ENCODE measurements at places on chromosomes 7 and 10. TPM values are rescaled to one million over a fixed set of nuclear protein-coding genes. Genes with fewer than 3 reads are reported as not detected.

DNA sequence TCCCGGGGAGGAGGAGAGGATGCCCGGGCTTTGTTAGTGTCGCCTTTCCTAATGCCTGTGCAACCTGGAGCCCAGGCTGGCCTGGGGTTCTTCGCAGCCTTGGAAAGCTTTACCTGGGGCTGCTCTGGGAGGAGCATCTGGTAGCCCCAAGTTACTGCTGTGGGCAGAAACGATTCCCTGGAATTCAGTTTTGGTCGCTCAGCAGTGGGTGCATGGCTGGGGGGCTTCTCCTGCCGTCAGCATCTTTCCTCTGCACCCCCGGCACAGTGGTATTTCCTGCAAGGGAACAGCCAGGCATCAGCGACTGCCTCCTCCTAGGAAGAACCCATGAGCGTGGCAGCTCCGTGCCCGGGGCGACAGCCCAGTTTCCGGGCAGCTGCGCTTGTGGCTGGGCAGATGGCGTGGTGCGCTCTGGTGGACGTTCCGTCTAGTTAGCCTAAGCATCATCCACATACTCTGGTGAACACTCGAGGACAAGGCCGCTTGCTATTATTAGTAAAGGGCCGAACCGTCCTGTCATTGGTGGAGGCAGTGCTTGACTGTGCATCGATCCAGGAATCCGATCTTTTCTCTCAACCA is 107.0 kb upstream of the BTBD16 start:
- peak; percentile 26 for DNase-seq

DNA sequence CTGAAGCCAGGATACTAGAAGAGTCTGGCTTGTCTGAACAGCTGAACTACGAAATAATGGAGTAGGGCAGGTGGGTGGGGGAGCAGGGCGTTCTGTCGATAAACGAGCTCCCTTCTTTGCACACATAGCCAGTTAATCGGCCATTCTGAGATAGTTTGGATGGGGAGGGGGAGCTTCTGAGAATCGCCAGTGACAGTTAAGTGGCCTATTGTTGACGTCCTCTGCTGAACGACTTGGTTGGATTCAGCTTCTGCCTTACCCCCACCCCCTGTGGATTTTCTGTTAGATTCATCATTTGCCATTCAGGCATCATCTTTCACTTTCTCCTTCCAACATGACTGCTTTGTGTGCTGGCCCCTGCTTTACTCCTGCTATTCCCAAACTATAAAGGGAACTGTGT is 520 bp downstream of the CPA5 start:
- no peak for DNase-seq

DNA sequence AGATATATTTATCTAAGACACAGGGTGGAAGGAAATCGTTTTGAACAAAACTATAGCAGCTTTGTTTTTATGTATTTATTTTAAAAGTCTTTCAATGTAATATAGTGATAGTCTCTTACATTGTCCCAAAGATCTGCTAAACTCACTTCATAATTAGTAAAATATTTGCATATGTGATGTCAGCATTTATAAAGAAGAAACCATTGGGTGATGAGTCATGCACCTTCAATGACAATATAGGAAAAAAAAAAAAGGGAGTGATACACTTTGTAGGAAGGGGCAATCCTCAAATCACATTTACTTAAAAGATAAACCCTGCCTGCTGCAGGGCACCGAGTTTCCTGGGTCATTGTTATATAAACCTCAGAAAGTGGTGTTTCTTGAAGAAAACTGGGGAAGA is 112.4 kb upstream of the SEMA3C start:
- DNase-seq = no peak

DNA sequence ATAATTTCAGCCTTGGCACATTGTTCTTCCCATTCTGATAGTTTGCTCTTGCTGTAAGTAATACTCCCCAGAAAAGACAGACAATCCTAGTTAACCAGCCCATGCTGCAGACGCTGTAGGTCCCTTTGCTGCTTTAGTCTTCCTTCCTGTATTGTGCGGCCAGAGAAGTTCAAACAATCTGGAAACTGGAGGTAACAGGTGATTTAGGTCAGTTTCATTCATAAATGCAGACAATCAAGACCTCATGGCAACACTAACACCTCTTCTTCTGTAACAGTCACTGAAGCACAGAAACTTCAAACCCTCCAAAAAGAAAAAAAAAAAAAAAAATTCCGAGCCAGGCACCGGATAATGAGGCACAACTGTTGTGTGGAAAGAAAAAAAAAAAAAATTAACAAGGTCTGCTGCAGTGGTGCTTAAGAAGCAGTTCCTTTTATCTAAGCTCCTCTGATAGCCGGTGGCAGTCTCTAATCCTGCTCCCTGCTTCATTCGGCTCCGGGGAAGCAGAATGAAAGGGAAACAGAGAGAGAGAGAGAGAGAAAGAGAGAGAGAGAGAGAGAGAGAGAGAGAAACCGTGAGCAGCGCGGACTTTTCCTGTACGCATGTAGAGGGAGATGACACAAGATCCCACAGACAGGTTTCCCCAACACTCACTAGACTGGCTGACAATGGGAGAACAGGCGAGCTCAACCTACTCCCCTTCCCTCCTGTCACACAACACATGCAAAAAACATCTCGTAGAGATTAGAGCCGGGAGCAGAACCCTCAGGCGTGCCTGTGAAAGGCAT is at the start of gene SEMA3A:
Gene SEMA3A, minus strand, starts transcription at position 306 of the 788 bp plus-strand sequence. Its CDS starts 203 bp downstream, at position 103.
- DNase-seq = peak; percentile 67

Gene FRMPD2
- not detected for polyA plus RNA-seq

DNA sequence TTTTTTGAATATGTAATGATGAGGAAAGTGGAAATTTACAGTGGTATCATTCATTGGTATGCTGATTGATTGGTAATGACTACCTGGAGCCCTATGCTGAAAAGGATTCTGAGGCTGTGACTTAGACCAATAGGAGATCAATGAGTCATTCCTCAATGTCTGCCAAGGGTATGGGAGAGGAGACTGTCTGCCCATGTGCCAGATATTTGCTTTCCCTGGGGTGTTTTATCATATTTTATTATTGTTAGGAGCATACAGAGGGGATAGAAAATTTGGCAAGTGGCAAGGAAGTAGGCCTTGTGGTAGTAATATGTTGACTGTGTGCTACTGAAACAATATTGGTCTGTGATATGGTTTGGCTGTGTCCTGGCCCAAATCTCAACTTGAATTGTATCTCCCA is 54.8 kb downstream of the ASAH2B start:
- DNase-seq = no peak

Gene CNTNAP2
- polyA plus RNA-seq = 3.8 TPM

Gene HOXA10
- polyA plus RNA-seq = 0.06 TPM

DNA sequence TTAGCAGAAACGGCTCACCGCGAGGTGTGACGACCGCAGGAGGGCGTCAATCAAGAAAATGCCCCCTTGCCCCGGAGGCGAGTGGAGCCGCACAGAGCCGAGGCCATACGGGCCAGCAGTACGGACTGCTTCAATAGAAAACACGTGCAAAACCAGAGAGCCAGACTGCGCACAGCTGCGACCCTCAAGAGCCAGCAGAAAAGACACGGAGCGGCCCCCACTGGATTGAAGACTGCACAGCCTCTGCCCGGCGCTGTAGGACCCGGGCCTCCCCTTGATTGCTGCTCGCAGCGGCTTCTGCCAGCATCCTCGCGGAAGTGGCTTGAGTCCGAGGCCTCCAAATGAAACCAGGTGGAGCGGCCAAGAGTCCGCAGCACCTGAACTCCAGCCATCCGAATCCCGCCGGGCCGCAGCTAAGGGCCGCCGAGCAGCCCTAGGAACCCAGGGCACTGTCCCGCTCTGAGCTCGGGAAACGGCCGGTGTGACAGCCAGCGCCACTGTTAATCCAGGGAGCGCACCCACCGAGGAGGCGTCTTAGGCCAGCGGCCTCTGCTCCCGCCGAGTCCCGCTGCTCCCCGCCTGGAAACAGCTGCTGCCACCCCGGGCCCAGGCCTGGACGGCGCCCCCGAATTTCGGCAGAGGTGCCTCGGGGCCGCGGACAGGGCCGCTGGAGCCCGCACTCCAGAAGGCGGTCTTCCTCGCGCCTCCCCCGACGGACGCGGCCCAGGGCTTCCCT is 660 bp upstream of the HHEX start:
- peak; percentile 55 for DNase-seq
